SW 1271 (cell line): ENCODE measurements at places on chromosomes 5 and 9.

- no peak for DNase-seq
These were observed 419.4 kb downstream of the SEMA5A start for GRCh38 chr5:9126490-9126889.

DNA sequence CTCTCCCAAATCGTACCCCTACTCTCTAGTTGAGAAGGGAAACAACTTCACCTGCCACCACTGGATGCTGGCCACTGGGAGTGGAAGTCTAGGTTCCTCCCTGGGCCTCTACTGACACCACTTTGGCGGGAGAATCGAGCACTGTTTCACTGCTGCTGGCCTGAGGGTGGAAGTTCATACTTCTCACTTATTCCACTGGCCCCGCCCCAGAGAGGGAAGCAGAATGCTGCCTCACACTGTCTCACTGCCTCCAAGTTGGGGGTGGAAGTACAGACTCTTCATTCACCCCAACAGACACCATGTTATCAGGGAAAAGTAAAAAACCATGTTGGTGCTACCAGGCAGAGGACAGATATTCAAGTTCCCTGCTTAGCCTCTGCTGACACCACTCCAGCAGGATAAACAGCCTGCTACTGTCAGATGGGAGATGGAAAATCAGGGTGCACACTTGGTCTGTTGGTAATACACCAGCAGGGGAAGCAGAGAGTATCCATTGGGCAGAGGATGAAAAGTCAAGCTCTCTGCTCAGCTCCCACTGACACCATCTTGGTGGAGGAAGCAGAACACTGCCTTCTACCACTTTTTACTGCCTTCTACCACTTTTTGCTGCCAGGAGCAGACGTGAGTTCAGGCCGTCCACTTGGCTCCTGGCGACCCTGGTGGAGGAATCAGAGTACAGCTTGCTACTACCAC is 159.4 kb downstream of the SIL1 start:
- DNase-seq, result no peak

DNA sequence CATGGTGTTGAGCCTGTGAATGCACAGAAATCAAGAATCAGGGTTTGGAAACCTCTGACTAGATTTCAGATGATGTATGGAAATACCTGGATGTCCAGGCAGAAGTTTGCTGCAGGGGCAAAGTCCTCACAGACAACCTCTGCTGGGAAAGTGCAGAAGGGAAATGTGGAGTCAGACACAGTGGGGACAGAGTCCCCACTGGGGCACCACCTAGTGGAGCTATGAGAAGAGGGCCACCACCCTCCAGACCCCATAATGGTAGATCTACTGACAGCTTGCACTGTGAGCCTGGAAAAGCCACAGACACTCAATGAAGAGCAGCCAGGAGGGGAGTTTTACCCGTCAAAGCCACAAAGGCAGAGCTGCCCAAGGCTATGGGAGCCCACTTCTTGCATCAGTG is 181.9 kb upstream of the SEMA6A start:
- no peak for DNase-seq

- DNase-seq, result no peak
These were observed 1.3 kb downstream of the ATP6V1G1 start for GRCh38 chr9:114588651-114589526.

GRCh38 chr9:128429513-128430086 is 8.9 kb downstream of the CERCAM start:
- no peak for DNase-seq

GRCh38 chr9:99752417-99753109 is 69.1 kb upstream of the NR4A3 start:
- no peak for DNase-seq

- DNase-seq, result no peak
These were observed 3.1 kb downstream of the MRPS2 start for GRCh38 chr9:135503371-135504261.

GRCh38 chr5:62603934-62604333 is 25.3 kb downstream of the LRRC70 start:
- DNase-seq, result no peak

DNA sequence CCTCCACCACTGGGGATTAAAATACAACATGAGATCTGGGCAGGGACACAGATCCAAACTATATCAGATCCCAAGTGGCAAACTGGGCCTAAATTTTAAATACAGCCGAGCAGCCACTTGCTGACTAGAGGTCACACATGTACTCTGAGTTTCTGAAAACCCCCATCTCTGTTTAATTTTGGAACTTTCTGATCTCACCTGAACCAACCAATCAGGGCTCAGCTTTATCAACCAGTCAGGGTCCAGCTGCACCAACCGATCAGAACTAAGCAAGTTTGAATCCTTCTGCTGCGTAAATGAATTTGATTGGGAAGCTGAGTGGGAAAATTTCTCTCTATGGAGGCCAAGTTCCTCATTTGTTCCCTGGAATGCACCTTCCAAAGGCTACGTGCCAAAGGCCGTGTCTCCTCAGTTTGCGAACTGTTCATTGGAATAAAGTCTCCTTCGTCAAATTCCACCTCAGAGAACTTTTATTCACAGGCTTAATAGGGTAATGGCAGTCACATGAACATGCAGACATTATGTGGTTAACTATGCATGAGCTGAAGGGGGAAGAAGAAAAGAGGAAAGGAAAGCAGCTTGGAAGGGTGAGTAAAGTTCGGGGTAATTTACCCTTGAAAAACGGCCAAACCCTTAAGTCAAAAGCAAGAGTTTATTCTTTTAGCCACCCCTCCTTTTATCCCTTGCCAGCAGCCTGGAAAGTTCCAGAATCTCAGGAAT is 3.7 kb downstream of the CD180 start:
- DNase-seq, result no peak

- DNase-seq, result no peak
These were observed 482.2 kb upstream of the PAPPA start for GRCh38 chr9:115671236-115671962.

DNA sequence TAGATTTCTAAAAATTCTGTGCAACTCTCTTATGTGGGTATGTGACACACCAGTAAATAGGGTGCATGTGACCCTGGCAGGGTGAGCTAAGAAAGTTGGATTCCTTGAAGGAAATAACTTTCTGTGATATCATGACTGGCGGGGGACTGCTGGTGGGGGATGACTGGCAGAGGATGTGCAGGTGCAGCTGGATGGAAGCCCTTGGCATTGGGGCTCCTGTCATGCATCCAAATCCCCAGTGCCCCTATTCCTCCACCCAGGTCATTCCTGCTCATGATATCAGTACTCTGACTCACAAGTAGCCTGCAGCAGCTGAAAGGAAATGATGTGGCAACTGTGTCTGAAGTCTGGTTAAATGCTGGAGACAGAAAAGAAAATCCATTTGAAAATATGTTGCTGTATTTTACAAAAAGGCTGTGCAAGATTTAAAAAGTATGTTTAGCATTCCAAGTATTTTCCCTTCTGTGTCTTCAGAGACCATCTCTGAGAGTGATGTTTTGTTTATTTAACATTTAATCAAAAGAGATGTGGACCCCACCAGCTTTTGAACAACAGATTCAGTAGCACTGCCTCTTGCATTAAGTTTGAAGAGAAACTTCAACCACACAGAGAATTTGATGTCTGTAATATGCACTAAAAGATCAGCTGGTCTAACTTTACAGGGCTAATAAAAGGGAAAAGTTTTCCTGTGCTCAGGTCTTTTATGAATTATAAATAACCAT is 17.9 kb upstream of the ZSWIM6 start:
- DNase-seq, result peak; percentile 84

- no peak for DNase-seq
These were observed 39.6 kb upstream of the SYNPO start for GRCh38 chr5:150600616-150601490.

DNA sequence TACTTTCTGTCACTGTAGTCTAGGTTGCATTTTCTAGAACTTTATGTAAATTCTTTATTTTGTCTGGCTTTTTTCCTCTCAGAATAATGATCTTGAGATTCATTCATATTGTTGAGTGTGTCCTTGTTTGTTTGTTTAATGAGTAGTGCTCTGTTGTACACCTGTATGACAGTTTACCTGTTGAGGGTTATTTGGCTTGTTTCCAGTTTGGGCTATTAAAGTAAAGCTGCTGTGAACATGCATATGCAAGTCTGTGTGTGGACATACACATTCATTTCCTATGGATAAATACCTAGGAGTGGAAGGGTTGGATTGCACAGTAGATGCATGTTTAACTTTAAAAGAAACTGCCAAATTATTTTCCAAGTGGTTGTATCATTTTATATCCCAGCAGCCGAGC is 30.4 kb downstream of the MVB12B start:
- DNase-seq, result no peak

DNA sequence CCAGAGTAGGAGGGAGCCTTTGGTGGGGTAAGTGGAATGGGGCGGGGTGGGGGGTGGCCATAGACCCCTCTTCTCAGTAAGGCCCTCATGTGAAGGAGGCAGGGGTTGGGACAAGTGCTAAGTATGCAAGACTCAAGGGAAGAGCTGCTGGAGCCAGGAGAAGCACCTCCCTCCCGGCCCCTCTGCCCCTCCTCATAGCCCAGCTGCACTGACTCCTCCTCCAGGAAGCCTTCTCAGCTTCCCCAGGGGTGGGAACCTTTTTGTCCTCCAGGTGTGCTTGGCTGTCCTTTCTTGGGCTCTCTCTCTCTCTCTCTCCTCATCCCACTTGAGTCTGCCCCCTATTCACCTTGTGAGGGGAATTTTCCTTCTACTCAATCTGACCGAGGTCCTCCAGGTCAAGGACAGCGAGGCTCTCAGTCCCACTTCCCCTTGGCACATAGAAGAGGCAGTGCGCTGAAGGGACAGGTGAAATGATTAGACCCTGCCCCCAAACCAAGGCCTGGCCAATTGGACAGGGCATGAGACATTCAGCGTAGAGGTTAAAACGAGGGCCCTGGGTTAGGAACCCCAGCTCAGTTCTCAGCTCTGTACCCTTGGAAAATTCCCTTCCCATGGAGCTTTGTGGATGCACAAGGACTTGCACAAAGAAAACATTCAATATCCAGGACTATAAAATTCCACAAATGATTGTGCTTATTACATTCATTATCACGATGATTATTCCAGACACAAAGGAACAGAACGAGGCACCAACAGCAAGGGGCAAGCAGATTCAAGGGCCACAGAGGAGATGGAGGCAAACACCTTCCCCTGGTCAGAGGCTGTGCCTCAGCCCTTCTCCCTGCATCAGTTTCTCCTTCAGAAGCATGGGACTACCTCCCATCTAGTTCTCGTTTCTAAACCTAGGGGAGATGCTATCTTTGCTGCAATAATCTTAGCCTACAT is 45.6 kb upstream of the IL17B start:
- DNase-seq, result no peak

DNA sequence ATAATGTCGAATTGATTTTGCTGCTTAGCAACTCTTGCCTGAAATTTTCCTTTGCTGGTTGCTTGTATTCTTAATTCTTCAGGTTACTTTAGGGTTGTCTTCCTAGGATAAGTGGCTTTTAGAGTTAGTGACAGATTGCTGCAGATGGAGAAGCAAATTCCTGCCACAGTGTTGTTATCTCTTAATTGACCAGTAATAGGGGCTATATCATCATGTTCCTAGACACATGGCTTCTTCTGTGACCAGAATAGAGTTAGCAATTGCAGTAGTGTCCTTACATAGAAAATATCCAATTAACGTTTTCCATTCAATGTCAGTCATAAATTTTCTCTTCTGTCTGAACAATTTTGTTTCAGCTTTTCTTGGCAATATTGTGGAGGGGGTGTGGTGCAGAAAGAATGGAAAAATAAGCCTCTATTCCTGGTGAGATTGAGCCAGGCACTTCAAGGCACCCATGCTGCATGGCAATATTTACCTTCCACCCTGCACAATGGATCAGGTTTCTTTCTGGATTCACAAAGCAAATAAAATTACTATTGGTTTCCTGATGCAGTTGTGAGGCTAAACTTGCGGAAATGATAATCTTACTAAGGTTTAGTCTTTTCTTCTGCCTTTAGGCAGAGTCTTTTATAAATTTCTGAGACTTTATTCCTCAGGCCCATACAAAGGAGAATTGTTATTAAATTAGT is 1481.5 kb downstream of the EFNA5 start:
- DNase-seq, result no peak

- DNase-seq, result no peak
These were observed 605.4 kb downstream of the ISL1 start for GRCh38 chr5:51988634-51989033.

GRCh38 chr9:95142728-95143127 is 174.8 kb downstream of the FANCC start:
- DNase-seq, result no peak

DNA sequence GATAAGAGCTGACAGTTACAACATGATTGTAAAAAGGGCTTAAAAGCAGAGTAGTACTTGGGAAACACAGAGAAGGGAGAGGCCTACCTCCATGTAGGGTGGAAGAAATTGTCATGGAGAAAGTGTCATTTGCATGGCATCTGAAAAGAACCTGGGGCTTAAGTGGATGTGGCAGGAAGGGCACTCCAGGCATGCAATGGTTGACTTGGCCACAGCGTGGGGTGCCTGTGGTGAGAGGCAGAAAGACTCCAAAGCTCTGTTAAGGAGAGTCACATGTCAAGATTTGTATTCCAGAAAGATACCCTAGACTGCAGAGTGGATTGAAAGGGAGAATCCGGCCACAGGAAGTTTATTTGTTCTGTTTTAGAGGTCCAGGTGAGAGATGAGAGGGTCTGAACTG is 2.4 kb downstream of the POLR3G start:
- no peak for DNase-seq

DNA sequence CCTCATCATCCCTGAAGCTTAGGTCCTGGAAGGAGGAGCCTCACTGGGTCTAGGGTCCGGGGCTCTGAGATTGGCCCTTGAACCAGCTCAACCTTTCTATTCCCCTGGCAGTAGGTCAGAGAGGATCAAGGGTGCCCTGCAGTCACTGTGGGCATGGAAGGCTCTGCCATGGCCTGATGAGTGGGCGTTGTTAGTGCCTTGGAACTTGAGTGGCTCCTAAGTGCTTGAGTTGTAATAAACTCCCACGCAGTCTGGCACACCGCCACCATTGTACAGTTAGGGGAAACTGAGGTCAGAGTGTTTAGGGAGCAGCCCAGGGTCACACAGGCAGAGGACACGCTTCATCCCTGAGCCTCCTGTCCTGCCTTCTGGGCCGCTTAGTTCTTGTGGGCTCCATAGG is 10.4 kb upstream of the SYNPO start:
- DNase-seq, result no peak

DNA sequence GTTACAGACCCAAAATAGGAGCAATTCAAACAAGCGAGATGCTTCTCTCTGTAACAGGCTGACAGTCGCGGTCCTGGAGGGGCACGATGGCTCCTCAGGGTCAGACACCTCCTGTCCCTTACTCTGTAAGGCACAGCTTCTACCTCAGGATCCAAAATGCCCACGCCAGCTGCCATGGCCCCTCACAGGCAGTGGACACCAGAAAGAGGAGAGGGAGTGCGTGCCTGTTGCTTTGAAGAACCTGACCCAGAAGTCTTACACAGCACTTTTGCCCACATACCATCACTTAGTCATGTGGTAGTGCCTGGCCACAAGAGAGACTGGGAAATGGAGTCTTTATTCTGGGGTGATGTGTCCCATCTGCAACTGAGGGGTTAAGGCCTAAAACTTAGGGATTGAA is 11.6 kb upstream of the ABL1 start:
- no peak for DNase-seq

- no peak for DNase-seq
These were observed 233.8 kb downstream of the PIK3R1 start for GRCh38 chr5:68449380-68449779.

- no peak for DNase-seq
These were observed 261.1 kb upstream of the IRX4 start for GRCh38 chr5:2143646-2144353.

- no peak for DNase-seq
These were observed 233.6 kb downstream of the SYK start for GRCh38 chr9:91034976-91035824.

- DNase-seq, result no peak
These were observed 12.9 kb downstream of the SLC6A3 start for GRCh38 chr5:1432296-1432695.

- DNase-seq, result peak; percentile 76
These were observed at the start of gene CXXC5 for GRCh38 chr5:139648205-139649081. Gene CXXC5 (plus strand): TSS chr5:139648349. CDS start chr5:139680524, 32,175 bp downstream.
